ENCODE measurements at places on chromosomes 4 and X.

- no peak for DNase-seq
Measured at GRCh38 chrX:87895421-87895820, 377.8 kb downstream of the KLHL4 start.

GRCh38 chr4:41587286-41587685 is 49.3 kb downstream of the LIMCH1 start:
- no peak for DNase-seq

GRCh38 chrX:39954851-39955250 is 142.9 kb downstream of the BCOR start:
- no peak for DNase-seq

GRCh38 chr4:472881-473569 is 25.9 kb downstream of the ZNF721 start:
- no peak for DNase-seq

GRCh38 chr4:149279776-149280175 is 535.9 kb downstream of the IQCM start:
- no peak for DNase-seq

GRCh38 chr4:158350161-158350560 is 139.9 kb downstream of the TMEM144 start:
- no peak for DNase-seq

DNA sequence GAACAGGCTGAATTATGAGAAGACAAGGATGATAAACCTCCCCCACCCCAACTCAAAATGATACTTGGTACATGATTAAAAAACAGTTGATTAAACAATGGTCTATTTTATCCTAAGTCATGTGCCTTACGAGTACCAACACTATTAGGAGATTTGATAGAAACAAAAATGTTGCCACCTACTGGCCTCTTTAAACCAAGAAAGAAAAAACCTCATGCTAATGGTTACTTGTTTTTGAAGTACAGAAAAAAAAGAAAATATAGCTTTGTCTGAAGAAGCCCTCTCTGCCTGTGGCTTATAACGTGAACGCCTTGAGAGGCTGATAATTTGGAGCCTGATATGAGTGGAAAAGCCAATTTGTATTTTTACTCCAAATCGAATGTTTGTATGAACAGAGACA is 538.2 kb downstream of the DMD start:
- DNase-seq: no peak

DNA sequence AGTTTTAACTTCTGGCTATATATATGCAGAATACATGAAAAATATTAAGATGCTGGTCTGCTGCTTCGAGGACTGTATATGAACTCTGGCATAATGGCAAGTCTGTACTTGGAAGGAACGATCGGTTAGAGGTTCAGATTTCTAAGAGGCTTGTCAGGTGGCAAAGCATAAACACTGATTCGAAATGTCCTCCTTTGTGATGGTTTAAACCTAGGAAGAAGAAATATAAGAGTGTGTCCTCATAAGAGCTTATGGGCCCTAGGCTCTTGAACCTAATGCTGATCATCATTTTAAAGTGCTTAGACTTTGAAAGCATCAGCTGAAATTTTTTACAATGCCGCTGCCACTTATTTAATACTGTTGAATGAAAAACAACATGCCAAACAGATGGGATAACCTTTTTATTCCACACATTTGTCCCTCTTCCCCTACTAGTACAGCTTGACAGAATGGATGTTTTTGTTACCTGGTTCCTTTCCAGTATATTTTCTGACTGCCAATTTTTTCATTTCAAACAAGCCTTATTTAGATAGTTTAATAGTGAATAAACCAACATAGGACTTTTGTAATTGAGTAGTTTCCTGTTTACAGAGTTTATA is 8.8 kb downstream of the SPRY1 start:
- DNase-seq: no peak

Data from stimulated activated CD4-positive, alpha-beta T cell treated with anti-CD3 and anti-CD28 coated beads, TNF-alpha, amount 100 ng/mL, for 24 hours (primary cell).